Fibroblast of skin of scalp (primary cell): ENCODE measurements at places on chromosomes 3 and 15.

DNA sequence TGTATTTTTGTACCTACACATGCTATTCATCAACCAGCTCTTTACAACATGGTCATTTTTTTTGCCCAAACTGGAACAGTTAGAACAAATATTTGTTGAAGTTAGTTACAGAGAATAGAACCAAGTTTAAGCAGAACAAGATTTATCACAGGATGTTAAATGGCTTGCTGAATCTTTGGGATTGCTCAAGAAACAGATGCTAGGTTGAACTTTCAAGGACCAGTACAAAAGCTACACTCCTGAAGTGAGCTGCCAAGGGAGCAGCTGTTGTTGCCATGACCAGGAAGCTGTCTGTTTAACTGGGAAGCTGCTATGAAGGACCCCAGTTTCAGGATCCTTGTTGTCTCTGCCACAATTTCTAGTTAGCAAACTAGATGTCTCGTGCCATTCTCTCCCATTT, 53.7 kb downstream of the ZIC1 start:
- no peak for DNase-seq

GRCh38 chr3:24498391-24498790, 3.7 kb upstream of the THRB start:
- DNase-seq = no peak

DNA sequence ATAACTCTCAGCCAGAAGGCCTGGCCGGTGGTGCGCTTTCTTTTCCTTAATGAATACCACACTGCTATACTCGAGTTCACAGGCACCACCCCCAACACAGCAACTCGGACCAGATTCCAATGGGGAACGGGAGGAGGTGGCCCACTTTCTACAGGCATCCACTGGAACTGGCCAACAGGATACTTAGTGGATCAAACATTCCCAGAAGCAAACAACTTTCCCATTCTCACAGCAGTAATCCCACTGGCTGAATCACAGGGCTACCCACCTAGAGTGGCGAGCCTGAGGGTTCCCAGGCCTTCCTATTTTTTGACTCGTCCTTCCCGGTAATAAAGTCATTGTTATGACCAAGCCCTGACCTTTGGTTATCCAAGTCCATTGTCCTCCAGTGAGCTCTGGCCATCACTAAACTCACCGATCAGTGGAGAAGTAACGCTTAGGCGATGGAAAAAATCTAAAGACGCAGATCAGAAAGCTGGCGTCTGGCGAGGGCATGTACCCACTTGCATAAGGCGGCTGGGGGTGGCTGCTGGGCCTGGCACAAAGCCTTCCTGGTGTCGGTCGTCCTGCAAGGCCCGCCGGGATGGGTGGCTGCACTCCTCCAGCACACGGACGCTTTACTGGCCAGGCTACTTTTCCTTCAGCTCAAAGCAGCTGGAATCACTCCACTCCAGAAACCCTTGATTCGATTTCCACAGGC, 1.2 kb downstream of the EOGT start:
- DNase-seq = peak; percentile 85

GRCh38 chr3:28901018-28901417, 379.9 kb upstream of the RBMS3 start:
- no peak for DNase-seq

DNA sequence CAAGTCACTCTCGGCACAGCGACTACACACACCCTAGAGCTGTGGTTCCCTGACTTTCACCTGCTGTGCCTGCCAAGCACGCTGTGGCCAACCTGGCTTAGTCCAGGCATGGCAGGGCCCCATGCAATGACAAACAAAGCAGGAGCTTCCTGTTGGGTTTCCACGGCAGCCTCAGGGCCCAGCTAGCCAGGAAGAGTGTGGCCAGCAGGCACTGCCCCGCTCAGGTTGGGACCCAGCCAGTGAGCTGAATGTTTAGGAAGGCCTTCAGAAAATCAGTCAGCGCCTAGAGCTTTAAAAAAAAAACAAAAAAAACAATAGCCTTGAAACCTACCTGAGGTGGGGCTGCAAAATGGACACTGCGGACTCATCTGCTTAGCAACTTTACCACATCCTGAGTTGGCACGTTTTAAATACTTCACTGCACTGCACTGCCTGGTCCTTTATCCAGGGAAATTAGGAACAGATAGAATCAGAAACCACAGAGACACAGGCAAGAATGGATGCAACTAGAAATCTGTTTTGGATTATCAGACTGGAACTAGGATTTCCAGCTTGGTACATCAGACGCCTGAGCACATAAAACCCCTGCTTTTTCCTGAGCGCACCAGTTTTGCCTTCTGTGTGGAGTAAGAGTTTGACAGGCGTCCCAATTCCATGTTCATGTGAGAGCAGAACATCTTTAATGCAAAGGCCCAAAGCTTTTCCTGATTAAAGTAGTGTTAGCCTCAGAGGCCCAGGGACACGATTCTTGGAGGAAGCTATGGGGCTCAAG, 36.2 kb upstream of the LDHAL6B start:
- peak; percentile 87 for DNase-seq

DNA sequence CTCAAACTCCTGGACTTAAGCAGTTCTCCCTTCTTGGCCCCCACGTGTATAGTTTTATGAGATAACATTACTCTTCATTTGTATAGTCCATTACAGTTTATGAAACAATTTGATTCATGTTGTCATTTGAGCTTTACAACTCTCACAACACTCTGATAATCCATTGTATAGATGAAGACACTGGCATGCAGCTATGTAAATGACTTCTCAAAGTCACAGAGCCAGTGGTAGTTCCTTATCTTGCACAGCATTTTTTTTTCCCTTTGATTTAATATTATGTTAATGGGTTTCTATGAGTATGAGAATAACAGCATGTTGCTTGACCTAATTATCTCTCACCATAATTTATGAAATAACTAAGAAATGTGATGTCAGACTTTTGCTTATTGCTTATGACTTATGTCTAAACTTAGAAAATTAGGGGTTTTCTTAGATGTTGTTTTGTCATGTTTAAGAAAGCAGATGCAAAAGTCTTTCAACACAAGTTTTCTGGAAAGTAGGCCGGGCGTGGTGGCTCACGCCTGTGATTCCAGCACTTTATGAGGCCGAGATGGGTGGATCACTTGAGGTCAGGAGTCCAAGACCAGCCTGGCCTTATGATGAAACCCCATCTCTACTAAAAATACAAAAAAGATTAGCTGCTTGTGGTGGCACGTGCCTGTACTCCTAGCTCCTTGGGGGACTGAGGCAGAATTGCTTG, 13.3 kb downstream of the VPS8 start:
- no peak for DNase-seq

- DNase-seq = no peak
Measured at GRCh38 chr15:78307976-78308375, 8.6 kb upstream of the SKIC8 start.

DNA sequence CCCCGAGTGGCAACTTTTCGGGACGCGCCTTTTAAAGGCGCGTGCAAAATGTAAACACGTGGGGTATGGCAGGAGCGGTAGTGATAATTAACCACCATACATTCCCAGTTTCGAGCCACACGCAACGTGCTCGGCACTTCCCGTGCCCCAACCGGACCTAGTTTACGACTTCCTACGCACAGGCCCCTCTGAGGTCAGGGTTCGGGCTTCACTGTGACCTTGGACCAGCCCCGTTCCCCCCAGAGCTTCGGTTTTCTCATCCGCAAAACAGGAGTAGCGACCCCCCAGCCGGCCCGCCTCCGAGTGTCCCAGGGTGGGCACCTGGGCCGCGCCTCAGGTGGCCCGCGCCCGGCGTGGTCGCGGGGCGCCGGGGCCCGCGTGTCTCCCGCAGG, 451 bp downstream of the CHCHD4 start:
- DNase-seq = peak; percentile 54

- peak; percentile 53 for DNase-seq
Measured at GRCh38 chr15:75644376-75644775, 3.3 kb upstream of the SNX33 start.

DNA sequence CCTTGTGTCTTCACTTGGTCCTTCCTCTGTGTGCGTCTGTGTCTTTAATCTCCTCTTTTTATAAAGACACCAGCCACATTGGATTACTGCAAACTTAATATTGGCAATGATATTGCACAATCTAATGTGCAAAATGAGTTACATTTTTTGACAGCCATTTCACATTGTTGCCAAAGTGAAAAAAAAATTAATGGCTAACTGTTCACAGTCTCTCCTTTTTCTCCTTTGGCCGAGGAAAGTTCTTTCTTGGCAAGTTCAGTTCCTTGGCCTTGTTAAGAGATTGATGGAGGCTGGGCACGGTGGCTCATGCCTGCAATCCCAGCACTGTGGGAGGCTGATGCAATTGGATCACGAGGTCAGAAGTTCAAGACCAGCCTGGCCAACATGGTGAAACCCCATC, 62.2 kb upstream of the ZNF280D start:
- no peak for DNase-seq

DNA sequence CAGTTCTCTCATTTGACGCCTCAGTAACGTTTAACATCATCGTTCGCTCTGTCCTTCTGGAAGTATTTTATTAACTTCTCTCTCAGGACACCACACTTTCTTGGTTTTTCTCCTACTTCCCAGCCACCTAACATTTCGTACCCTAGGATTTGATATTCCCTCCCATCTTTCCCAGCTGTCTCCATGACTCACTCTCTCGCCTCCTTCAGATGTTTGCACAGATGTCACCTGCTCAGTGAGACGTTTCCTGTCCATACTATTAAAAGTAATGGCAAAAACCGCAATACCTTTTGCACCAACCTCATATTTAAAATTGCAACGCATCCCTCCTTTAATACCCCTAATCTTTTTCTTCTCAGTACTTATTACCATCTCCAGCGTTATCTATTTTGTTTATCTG, 62.1 kb upstream of the SPRED1 start:
- DNase-seq = no peak

GRCh38 chr15:75646944-75647364, 758 bp upstream of the SNX33 start:
- DNase-seq = no peak

- no peak for DNase-seq
Measured at GRCh38 chr3:170038434-170039110, 777 bp downstream of the GPR160 start.
